ENCODE measurements at places on chromosomes 12 and 14. TPM values are rescaled to one million over a fixed set of nuclear protein-coding genes. Genes with fewer than 3 reads are reported as not detected.

Gene ADAMTS20
- not detected for total RNA-seq

Gene B4GALNT3
- total RNA-seq, result 11.1 TPM

Gene ERGIC2
- total RNA-seq, result 55.6 TPM

Gene ACAD10
- total RNA-seq, result 27.3 TPM

Gene BHLHE41
- total RNA-seq, result not detected

Gene ARMH4
- total RNA-seq, result not detected

Gene TPCN1
- total RNA-seq, result 13.7 TPM

Gene TPPP2
- total RNA-seq, result not detected

Gene MORN3
- total RNA-seq, result 0.26 TPM

Gene KCNK13
- total RNA-seq, result 0.13 TPM

Gene PMCH
- not detected for total RNA-seq

Gene KRT7
- total RNA-seq, result 14.7 TPM

Gene SDR9C7
- total RNA-seq, result not detected

Gene SLC2A14
- 0.18 TPM for total RNA-seq

Gene SALL2
- 2.0 TPM for total RNA-seq

Gene CDK2
- 130 TPM for total RNA-seq

All from activated CD8-positive, alpha-beta T cell treated with anti-CD3 and anti-CD28 coated beads, Interleukin-2, amount 10 ng/mL, durations not matched to agents 7 days and 5 days (primary cell).